WTC11 (cell line): ENCODE measurements at places on chromosomes 6 and 20. TPM values are rescaled to one million over a fixed set of nuclear protein-coding genes. Genes with fewer than 3 reads are reported as not detected.

Gene RSPO4
- 4.5 to 9.0 TPM (median 8.5 TPM) in 3 replicates for total RNA-seq

Gene BYSL
- 40.3 to 50.8 TPM (median 43.8 TPM) in 3 replicates for total RNA-seq

Gene ALDH8A1
- 0.17 to 0.46 TPM (median 0.23 TPM) in 3 replicates for total RNA-seq

Gene CYP21A2
- 1.2 to 1.5 TPM (median 1.4 TPM) in 3 replicates for total RNA-seq

Gene IDH3B
- total RNA-seq = 101 to 136 TPM (median 107 TPM) in 3 replicates

Gene MYL9
- total RNA-seq = 52.5 to 57.7 TPM (median 54.7 TPM) in 3 replicates

Gene LY6G5B
- 10.7 to 15.7 TPM (median 11.0 TPM) in 3 replicates for total RNA-seq

- H3K36me3 ChIP-seq = no peaks in the 10 kb centered on the region
- peaks cover 6% of the 10 kb centered on the region; the same call in 1 of the 2 replicates for H3K27me3 ChIP-seq
- peaks cover 22% of the 10 kb centered on the region for H3K4me1 ChIP-seq
- H3K4me3 ChIP-seq = no peak overlapping the region
- no peak for DNase-seq
These were observed 4.1 kb upstream of the AIF1 start for GRCh38 chr6:31610968-31611367.

DNA sequence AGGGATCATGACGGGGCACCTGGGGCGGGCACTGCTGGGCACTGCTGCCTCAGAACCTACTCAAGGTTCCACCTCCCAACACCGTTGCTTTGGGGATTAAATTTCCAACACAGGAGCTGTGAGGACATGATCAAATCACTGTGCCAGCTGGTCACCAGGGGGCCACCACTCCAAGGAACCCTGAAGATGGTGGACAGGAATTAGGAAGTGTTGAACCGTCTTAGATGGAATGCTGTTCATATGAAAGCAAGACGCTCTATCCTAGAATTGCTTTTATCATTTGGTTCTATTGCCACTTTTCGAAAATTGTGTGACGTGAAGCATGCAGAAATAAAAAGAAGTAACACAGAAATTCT lies 140.3 kb downstream of the DLL1 start:
- H3K27ac ChIP-seq = no peak overlapping the region
- DNase-seq = no peak
- no peak overlapping the region for H3K4me3 ChIP-seq
- H3K27me3 ChIP-seq = peaks cover 13% of the 10 kb centered on the region
- H3K4me1 ChIP-seq = peaks cover 36% of the 10 kb centered on the region

DNA sequence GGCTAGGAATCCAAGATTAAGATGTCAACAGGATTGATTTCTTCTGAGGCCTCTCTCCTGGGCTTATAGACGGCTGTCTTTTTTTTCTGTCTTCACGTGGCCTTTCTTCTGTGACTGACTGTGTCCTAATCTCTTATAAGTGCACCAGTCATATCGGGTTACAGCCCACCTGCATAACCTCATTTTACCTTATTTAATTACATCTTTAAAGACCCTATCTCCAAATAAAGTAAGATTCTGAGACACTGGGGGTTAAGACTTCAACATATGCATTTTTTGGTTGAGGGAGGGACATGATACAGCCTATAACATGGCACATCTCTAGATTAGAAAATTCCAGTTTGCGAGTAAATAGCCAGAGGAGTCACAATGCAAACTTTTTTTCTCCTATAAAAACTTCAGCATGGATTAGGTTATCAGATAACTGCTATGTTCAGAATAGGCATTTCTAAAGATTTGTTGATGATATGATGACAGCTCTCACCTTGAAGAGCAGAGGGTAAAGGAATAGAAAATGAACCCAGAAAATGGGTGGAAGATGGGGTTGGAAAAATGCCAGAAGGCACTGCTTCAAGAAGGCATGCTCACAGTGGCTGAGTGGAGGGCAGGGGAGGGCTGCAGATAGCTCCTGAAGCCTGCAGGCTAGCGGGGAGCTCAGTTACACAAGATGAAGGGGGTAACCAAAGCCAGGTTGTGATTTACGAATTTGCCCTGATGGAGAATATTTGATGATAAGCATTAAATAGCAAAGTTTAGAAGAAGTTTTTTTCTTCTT lies 8.7 kb upstream of the PDE7B start:
- no peak overlapping the region for H3K27ac ChIP-seq
- H3K27me3 ChIP-seq = no peaks in the 10 kb centered on the region
- H3K4me3 ChIP-seq = no peak overlapping the region
- no peak for DNase-seq
- no peaks in the 10 kb centered on the region for H3K36me3 ChIP-seq

DNA sequence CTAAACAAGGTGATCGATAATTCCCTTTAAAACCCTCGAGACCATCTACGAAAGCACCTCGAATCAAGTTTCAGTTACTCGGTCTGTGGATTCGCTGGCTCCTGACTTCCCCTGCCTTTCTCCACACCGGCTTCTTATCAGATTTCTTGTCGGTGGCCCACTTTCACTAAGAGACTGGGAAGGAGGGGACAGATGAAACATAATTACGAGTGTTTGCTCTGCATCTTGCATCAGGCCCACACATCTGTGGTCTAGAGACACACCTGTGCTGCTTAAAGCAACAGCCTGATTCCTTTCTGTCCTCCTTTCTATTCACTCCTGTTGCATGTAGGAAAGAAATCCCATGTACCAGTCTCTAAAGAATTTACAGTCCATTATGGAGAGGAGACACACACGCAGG lies 37.7 kb downstream of the INSM1 start:
- no peaks in the 10 kb centered on the region for H3K27me3 ChIP-seq
- H3K4me1 ChIP-seq = peaks cover 32% of the 10 kb centered on the region
- H3K4me3 ChIP-seq = no peak overlapping the region
- H3K36me3 ChIP-seq = no peaks in the 10 kb centered on the region
- H3K27ac ChIP-seq = no peak overlapping the region
- no peak for DNase-seq

DNA sequence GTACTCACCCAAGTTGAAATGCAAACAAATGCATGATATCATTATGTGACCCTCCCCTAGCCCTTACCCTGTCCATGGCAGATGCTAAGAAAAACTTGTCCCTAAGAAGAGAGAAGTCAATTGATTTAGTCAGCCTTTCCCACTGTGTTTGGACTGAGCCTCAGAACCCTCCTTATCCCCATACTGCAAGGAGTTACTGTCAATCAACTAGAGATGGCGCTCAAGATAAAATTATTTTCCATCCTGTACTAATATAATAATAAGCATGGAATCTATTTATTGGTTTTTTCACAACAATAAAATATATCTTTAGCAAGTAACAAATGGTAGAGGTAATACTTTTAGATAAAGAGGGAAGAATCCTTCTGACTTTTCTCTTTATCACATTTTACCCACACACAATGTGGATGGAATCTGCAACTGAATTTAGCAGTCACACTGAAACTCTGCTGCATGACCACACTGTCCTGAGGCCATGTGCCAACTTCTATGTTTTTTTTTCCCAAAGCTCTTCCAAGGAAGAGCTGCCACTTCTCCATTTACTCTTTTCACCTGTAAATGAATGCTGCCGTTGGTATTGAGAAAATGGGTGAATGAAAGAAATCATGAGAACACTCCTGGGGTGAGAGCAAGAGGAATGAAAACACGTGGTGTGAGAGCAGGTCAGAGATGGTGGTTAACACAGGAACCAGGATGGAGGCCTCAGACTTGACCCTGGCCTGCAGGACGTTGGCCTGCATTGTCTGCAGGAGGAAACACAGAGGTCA lies 10.5 kb downstream of the NT5E start:
- H3K4me3 ChIP-seq = no peak overlapping the region
- no peaks in the 10 kb centered on the region for H3K36me3 ChIP-seq
- no peak overlapping the region for H3K27ac ChIP-seq
- DNase-seq = no peak
- peaks cover 30% of the 10 kb centered on the region for H3K4me1 ChIP-seq
- peaks cover 2% of the 10 kb centered on the region; the same call in 1 of the 2 replicates for H3K27me3 ChIP-seq

GRCh38 chr6:163877877-163878639 lies 463.5 kb downstream of the QKI start:
- H3K27me3 ChIP-seq = no peaks in the 10 kb centered on the region
- H3K4me1 ChIP-seq = no peaks in the 10 kb centered on the region
- DNase-seq = no peak
- H3K4me3 ChIP-seq = no peak overlapping the region
- H3K36me3 ChIP-seq = no peaks in the 10 kb centered on the region

DNA sequence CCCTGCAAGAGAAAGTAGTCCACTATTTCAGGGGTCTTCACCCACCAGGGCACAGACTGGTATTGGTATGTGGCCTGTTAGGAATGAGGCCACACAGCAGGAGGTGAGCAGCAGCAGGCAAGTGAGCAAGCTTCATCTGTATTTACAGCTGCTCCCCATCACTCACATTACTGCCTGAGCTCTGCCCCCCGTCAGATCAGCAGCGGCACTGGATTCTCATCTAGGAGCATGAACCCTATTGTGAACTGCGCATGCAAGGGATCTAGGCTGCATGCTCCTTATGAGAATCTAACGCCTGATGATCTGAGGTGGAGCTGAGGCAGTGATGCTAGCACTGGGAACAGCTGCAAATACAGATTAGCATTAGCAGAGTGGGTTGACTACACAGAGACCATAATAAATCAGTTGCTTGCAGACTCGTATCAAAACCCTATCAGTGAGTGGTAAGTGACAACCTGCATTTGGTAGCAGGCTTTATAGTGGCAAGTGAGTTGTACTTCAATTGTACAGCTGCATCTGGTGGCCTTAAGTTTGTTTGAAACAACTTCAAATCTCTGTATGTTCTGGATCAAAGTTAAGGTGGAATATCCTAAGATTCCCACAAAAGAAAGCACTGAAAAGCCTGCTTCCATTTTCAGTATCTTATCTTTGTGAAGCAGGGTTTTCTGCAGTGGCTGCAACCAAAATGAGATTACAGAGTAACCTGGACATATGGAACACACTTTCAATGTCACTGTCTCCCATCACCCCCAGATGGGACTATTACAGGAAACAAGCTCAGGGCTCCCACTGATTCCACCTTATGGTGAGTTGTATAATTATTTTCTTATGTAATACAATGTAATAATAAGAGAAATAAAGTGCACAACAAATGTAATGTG lies 12.8 kb downstream of the C6orf141 start:
- peaks cover 6% of the 10 kb centered on the region; the same call in 1 of the 2 replicates for H3K36me3 ChIP-seq
- DNase-seq = no peak
- H3K27ac ChIP-seq = no peak overlapping the region
- peaks cover 75% of the 10 kb centered on the region for H3K27me3 ChIP-seq

- no peak overlapping the region for H3K27ac ChIP-seq
- DNase-seq = no peak
- H3K36me3 ChIP-seq = no peaks in the 10 kb centered on the region
- H3K4me1 ChIP-seq = peaks cover 6% of the 10 kb centered on the region
These were observed 62.0 kb upstream of the CD93 start for GRCh38 chr20:23147964-23148730.

DNA sequence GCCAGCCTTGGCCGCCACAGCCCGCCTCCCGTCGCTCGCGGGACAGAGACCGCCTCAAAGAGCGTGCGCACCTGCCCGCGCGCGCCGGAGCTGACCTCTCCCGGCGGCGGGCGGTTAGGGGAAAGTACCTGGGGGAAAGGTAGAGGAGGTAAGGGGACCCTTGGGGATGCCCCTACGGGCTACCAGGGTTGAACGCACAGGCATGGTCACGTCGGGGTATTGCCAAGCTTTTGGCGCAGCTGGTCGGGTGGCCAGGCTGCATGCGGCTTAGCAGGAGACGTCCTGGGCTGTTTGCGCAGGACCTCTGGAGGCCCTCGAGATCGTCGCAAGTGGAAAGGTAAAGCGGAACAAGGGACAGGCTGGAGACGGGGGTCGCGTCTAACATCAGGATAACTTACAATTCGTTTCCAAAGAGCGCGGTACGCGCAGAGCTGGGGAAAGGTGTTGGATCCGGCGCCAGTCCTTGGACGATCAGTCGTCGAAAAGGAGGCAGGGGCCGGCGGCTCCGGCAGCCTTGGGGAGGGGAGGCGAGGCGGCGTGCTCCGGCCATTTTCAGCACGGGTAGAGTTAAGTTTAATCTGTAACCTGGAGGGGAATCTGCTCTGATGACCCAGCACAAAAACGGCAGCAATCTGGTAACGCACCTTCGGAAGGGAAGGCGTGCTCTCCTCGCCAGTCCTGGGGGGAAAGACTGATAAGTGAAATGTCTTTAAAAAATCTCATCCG lies 9.0 kb downstream of the GNAS-AS1 start:
- peaks cover 39% of the 10 kb centered on the region for H3K36me3 ChIP-seq
- H3K27ac ChIP-seq = peak overlapping the region; percentile 99
- peak; percentile 28 for DNase-seq
- H3K4me1 ChIP-seq = peaks cover 85% of the 10 kb centered on the region
- H3K4me3 ChIP-seq = peak overlapping the region; percentile 91

GRCh38 chr6:155473741-155474140 lies 18.1 kb upstream of the NOX3 start:
- H3K4me1 ChIP-seq = no peaks in the 10 kb centered on the region
- no peak for DNase-seq
- no peak overlapping the region for H3K4me3 ChIP-seq
- H3K36me3 ChIP-seq = peaks cover 15% of the 10 kb centered on the region
- no peaks in the 10 kb centered on the region for H3K27me3 ChIP-seq

- no peak for DNase-seq
- H3K27me3 ChIP-seq = no peaks in the 10 kb centered on the region
- H3K27ac ChIP-seq = no peak overlapping the region
- H3K4me3 ChIP-seq = no peak overlapping the region
- H3K4me1 ChIP-seq = peaks cover 3% of the 10 kb centered on the region; the same call in 1 of the 2 replicates
These were observed 19.3 kb downstream of the PAQR8 start for GRCh38 chr6:52381249-52381648.

GRCh38 chr20:44038681-44039123 lies 124.0 kb downstream of the TOX2 start:
- H3K27me3 ChIP-seq = peaks cover 2% of the 10 kb centered on the region; the same call in 1 of the 2 replicates
- no peak overlapping the region for H3K27ac ChIP-seq
- H3K4me1 ChIP-seq = 0 out of 2 replicates have a peak, but pooled peaks cover 2% of the 10 kb centered on the region
- DNase-seq = no peak

DNA sequence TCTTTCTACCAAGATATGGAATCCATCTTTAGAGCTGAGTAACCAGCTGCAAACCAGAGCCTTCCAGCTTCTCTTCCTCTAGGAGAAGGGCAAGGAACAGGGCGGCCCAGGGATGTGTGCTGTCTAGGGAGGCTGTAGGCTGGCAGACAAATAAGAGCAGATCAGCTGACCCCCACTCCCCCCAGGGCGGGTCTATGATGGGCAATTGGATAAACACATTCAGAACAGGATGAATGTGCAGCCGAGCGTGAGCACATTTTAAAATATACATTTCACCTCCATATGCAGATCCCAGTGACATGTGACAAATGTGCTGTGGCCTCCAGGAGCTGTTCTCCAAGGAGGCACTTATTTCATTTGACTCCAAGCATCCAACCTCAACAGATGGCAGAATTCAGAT lies 580.1 kb downstream of the PTPRT start:
- DNase-seq = no peak
- no peak overlapping the region for H3K4me3 ChIP-seq
- H3K27ac ChIP-seq = no peak overlapping the region
- H3K4me1 ChIP-seq = peaks cover 6% of the 10 kb centered on the region
- peaks cover 7% of the 10 kb centered on the region for H3K36me3 ChIP-seq
- no peaks in the 10 kb centered on the region; the same call in 1 of the 2 replicates for H3K27me3 ChIP-seq

- DNase-seq = peak; percentile 91
- peaks cover 84% of the 10 kb centered on the region for H3K27me3 ChIP-seq
- H3K27ac ChIP-seq = peak overlapping the region; percentile 60; the same call in 1 of the 2 replicates
- peaks cover 22% of the 10 kb centered on the region for H3K36me3 ChIP-seq
- peak overlapping the region; percentile 62 for H3K4me3 ChIP-seq
These were observed 4.9 kb upstream of the DLL1 start for GRCh38 chr6:170295510-170296422.

- 0 out of 2 replicates have a peak, but pooled peaks cover 3% of the 10 kb centered on the region for H3K4me1 ChIP-seq
- H3K36me3 ChIP-seq = peaks cover 32% of the 10 kb centered on the region
- DNase-seq = no peak
- no peak overlapping the region for H3K4me3 ChIP-seq
- H3K27me3 ChIP-seq = no peaks in the 10 kb centered on the region
- H3K27ac ChIP-seq = no peak overlapping the region
These were observed 162.7 kb downstream of the MTHFD1L start for GRCh38 chr6:151027936-151028838.

GRCh38 chr6:2134554-2134953 lies 110.9 kb downstream of the GMDS start:
- no peak overlapping the region for H3K27ac ChIP-seq
- H3K4me1 ChIP-seq = peaks cover 24% of the 10 kb centered on the region
- H3K4me3 ChIP-seq = no peak overlapping the region
- H3K27me3 ChIP-seq = no peaks in the 10 kb centered on the region
